ENCODE measurements at places on chromosomes 12 and 14. TPM values are rescaled to one million over a fixed set of nuclear protein-coding genes. Genes with fewer than 3 reads are reported as not detected.

The PTGR2 gene
- 22.9 TPM for total RNA-seq

The TAS2R19 gene
- 2.0 TPM for total RNA-seq

The SSPN gene
- total RNA-seq: 79.5 TPM

The IFI27 gene
- total RNA-seq: 5.8 TPM

The SOAT2 gene
- not detected for total RNA-seq

The KRT79 gene
- not detected for total RNA-seq

The UNG gene
- total RNA-seq: 29.8 TPM

The SDS gene
- total RNA-seq: not detected

The NYNRIN gene
- total RNA-seq: 0.21 TPM

The KRT77 gene
- total RNA-seq: not detected

The SHMT2 gene
- total RNA-seq: 147 TPM

The SERPINA10 gene
- not detected for total RNA-seq

The TAS2R9 gene
- not detected for total RNA-seq

The LBHD2 gene
- 2.7 TPM for total RNA-seq

The ANKRD52 gene
- total RNA-seq: 31.3 TPM

The SCYL2 gene
- total RNA-seq: 64.4 TPM

The OR4E2 gene
- total RNA-seq: not detected

The CCDC175 gene
- total RNA-seq: not detected

The B4GALNT3 gene
- total RNA-seq: 2.3 TPM

The TESPA1 gene
- not detected for total RNA-seq

The MIP gene
- 0.24 TPM for total RNA-seq

The NGB gene
- total RNA-seq: not detected

The SNAPC1 gene
- total RNA-seq: 19.1 TPM

The B4GALNT1 gene
- total RNA-seq: 3.4 TPM

The SELPLG gene
- total RNA-seq: 2.9 TPM

The CYP27B1 gene
- not detected for total RNA-seq

The ASIC1 gene
- 8.2 TPM for total RNA-seq

The SYNDIG1L gene
- not detected for total RNA-seq

The FOXN4 gene
- not detected for total RNA-seq

The SYNJ2BP gene
- 23.9 TPM for total RNA-seq

The TMCC3 gene
- 6.0 TPM for total RNA-seq

The ACOT4 gene
- total RNA-seq: 0.05 TPM

The CCDC38 gene
- not detected for total RNA-seq

The AICDA gene
- total RNA-seq: not detected

The RBP5 gene
- total RNA-seq: not detected

The LRP1-AS gene
- total RNA-seq: not detected

The LGR5 gene
- total RNA-seq: not detected

The PYGL gene
- total RNA-seq: 161 TPM

The FBXL14 gene
- 11.0 TPM for total RNA-seq

The KRT2 gene
- total RNA-seq: not detected

The PRIMA1 gene
- total RNA-seq: not detected

The HOXC10 gene
- 3.7 TPM for total RNA-seq

The GZMB gene
- total RNA-seq: not detected

The ANP32D gene
- not detected for total RNA-seq

The FAM181A gene
- total RNA-seq: not detected

The B3GNT4 gene
- total RNA-seq: 0.36 TPM

The TPPP2 gene
- not detected for total RNA-seq

The TAS2R20 gene
- total RNA-seq: 0.68 TPM

The KRT73 gene
- not detected for total RNA-seq

The SLC7A8 gene
- 4.8 TPM for total RNA-seq

The NOS1 gene
- total RNA-seq: not detected

The NDRG2 gene
- total RNA-seq: 61.1 TPM

The IQSEC3 gene
- total RNA-seq: not detected

The MFAP5 gene
- 136 TPM for total RNA-seq

The C14orf39 gene
- total RNA-seq: 2.1 TPM

The RNASE4 gene
- 4.7 TPM for total RNA-seq

The P2RX7 gene
- 0.21 TPM for total RNA-seq

Data from myocyte (in vitro differentiated cells).